ENCODE measurements at places on chromosomes 7 and 10.

- no peak for DNase-seq
Measured at GRCh38 chr7:2529161-2530070, 9.8 kb downstream of the LFNG start.

DNA sequence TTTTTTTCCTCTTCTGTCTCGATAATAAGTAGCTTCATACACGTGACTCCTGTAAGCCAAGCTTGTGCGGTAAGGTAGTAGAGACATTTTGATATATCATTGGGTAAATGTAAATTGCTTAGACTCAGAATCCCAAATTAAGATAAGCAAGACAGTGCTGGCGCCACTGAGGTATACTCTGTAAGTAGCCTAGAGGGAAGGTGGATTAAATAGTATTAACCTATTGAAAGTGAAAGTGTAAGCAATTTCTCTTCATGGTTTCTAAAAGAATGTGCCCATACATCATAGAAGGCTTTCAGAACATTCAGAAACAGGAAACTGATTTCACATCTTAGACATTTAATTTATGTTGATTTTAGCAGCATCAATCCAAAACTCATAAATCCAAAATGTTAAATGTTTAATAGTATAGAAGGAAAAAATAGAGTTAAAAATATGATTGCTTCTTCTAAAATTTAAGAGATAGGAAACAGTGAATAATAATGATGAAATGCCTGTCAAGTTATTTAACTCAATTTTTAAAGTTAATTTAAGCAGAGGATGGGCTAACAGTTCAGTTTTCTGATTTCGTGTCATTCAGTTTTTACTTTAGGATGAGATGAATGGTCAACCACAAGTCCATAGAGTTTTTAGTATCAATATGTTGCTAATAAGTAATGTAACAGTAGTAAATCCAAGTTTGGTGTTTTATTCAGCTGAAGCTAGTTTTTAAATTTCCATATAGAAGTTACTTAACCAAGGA, 36.8 kb downstream of the LRRC72 start:
- DNase-seq: no peak

DNA sequence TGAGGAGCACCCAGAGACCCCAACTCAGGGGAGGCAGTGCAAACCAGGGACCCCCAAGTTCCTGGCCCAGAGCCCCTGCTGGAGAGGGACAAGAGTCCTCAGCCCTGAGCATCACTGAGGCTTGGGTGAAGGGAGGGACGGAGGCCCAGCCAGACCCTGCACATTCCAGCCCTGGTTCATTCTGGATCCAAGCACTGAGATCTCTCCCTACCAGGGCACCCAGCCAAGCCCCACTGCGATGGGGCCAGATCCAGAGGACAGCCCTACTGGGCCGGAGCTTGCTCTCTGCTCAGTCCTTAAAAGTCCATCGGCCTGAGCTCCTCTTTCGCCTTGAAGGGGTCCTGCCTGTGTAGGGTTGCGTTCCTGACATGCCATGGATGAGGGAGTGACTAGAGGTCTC, 40.5 kb upstream of the RABGEF1 start:
- DNase-seq: no peak

- DNase-seq: no peak
Measured at GRCh38 chr10:88458209-88458608, 124.9 kb downstream of the RNLS start.

- DNase-seq: no peak
Measured at GRCh38 chr7:102424129-102424551, 9.2 kb upstream of the ORAI2 start.
